ENCODE measurements at places on chromosomes 13 and 19.

- peak; percentile 69 for DNase-seq
Observed at GRCh38 chr13:26475176-26476110, 82.0 kb upstream of the WASF3 start.

- DNase-seq = no peak
Observed at GRCh38 chr19:29216021-29216420, 3.1 kb upstream of the UQCRFS1 start.

DNA sequence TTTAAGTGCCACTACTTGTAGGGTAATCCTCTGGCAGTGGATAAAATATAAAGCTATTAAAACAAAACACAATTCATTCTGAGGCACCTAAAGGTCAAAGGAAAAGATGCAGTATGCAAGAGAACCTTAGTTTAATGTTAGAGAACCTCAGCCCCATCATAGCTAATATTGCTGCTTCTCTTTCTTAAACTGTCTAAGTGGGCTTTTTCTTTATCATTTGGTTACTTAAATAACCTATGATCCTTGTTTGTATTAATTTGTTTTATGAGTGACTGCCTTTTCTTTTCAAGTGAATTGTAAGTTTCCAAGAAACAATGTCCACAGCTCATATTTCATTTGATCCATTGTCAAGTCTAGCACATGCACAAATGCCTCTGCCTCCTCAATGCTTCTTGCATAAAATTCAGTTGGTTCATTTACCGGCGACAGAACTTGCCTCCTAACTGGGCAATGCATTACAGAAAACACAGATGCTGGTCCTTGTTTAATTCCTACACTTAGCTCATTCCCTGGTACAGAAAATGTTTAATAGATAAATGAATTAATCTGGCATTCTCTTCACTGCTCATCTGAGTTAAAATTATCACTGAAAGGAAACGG is 1049.8 kb downstream of the OLFM4 start:
- no peak for DNase-seq

DNA sequence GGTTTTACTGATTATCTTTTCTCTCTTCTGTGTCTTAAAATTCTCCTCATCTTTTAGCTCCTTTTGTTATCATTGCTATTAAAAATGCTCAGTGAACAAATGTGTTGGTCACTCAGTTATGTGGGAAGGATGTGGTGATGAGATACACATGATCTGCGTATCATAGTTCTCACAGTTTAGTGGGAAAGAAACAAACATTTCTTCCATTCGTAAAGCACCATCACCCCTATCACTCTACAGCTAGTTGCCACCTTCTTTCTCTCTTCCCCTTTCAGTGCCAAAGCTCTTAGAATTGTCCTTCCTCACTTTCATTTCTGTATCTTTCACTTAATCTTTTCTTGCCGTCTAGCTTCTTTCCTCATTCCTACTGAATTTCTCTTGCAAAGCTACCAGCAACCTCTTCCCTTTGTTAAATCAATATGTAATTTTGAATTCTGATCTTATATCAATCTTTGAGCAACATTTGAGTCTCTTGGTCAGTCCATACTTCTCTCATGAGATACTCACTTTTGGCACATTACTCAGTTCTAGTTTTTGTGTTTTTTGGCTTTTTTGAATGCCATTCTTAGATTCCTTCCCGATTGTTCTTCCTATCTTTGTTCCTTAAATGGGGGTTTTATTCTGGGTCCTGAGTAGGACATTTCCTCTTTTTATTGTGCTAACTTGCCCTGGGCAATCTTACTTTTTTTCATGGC is 122.3 kb downstream of the PCCA start:
- DNase-seq = no peak

DNA sequence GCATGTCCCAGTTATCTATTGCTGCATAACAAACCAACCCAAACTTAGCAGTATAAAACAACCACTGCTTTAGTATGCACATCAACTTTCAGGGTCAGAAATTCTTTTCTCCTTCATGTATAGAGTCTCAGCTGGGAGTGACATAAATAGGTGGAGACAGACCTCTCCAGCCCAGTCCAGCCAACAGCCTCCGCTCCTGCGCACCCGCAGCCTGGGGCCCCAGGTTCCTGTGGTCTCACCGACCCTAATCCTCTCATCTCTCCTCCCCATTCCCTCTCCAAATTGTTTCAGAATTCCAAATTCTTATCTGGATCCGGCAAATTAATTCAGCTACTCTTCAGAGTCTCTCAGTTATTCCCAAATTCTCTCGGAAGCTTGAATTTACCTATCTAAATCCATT is 522 bp upstream of the ATP12A start:
- DNase-seq = no peak

- no peak for DNase-seq
Observed at GRCh38 chr19:21432590-21432989, 35.7 kb downstream of the ZNF493 start.

GRCh38 chr13:50459046-50459445 is 384.4 kb downstream of the DLEU7 start:
- no peak for DNase-seq

- no peak for DNase-seq
Observed at GRCh38 chr19:49904136-49904535, 7.4 kb upstream of the IL4I1 start.

Measured in WTC11 (cell line).